ENCODE measurements at places on chromosomes 1 and 21.

DNA sequence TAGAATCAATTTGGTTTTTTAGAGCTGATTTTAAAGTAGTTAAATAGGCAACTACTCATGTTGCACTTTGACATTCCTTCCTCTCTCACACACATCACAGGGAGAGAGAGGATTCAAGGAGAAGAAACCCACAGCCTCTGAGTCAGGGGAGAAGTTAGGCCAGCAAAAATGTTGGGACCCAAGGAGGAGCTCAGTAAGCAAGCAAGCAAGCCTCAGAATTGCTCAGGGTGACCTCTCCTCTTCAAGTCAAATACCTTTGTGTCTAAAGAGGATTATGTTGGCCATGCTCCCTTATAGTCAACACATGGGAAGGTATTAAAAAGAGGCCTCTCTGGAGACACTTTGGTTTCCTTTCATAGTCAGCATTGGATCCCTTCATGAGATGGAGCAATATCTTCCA lies 80.5 kb upstream of the WARS2 start:
- no peak for DNase-seq

- no peak for DNase-seq
Observed at GRCh38 chr1:160467576-160467975, 55.5 kb downstream of the SLAMF6 start.

DNA sequence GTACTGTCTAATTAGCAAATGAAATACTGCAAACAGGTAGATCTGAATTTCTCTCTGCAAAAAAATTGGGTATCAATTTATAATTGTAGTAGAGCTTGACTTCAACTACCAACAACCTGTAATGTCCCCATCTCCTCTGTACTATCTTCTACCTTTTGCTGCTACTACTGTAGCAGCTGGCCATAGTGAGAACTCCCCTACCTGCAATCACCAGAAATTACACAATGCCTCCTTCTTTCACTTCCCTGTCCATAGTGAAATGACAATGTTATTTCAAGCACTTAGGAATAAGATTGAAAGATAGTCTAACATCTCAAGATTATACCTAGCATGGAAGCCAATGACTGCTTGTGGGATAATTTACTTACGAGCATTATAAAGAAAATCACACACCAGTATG lies 100.4 kb downstream of the ACBD6 start:
- no peak for DNase-seq

DNA sequence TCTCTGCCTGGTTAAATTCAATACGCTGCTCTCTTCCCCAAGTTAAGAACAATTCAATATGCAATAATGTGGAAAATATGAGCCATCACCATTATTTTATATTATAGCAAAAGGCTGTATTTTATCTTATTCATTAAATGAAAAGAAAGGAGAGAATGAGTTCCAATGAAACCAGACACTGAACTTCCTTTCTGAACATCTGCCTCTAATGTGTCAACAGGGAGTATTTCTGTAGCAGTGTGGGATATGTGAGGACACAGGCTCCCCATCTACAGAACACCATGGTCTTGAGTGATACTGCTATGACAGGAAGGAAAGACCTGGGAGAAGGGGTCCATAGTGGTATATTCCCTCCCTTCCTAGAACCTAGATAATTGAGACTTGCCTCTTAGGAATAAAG lies 46.3 kb downstream of the CASQ2 start:
- DNase-seq: no peak

- no peak for DNase-seq
Observed at GRCh38 chr1:208668991-208669390, 424.8 kb upstream of the PLXNA2 start.

DNA sequence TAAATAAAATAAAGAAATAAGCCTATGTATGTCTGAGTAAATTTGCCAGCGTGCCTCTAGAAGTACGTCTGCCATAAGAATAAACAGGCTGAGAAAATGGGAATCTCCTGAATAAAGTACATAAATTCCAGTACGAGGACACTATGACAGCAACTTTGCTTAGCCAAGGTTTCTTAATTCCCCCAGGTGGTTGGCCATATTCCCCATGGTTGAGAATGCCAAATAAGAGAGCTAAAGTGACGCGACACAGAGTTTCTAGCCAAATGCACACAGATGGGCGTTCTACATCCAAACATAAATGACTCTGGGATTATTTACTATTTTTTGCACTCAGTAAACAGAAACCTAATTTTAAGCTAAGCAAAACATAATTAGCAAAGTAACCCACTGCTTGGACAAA lies 19.5 kb downstream of the KCNH1 start:
- DNase-seq: no peak

DNA sequence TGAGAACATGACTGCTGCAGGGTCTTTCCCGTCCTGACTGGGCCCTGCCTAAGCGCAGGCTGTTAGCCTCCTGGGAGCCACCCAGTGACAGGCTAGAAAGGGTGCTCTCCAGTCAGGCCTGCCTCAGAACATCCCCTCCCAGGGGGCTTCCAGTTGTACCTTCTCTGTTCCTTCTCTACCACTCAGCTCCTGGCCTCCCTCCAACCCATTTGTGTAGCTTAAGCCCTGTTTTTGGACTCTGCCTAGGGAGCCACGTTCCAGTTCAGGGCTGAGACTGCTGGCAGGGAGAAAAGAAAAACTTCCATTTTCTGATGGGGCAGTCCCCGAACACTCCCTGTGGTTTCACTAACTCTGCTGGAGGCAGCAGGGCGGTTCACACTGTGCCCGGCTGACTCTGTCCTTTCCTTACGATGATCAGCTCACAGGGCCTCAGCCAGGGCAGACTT lies 15.3 kb upstream of the POU3F1 start:
- no peak for DNase-seq

DNA sequence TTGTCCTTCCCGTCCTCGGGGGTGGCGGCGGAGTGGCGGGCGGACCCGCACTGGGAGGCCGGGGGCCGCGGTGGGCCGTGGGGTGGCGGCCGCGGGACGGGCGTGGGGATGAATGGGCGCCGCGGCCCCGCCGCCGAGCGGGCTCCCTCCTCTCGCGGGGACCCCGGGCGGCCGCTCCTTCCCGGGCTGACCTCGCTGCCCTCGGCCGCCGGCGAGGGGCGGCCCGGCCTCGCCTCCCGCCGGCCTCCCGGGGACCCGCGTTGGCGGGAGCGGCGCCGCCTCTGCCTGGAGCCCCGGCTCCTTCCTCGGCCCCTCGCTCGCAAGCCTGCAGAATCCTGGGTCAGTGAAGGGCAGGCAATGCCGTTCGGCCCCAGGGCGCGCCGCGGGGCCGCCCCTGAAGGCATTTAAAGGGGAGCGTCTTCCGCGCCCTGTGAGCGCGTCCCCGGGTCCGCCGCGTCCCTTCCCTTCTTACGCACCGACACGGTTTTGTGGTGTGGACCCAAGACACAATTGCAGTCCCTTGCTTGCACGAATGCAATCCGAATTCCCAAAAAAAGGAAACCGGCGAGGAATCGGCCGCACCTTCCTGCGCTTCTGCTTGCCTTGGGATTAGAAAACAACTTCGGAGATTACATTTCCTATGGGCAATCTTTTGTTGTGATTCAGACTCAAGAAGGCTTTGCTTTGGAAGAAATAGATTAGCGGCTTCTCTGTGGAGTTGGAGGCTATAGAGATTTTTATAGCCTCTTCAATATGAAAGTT lies 776 bp downstream of the ITSN1 start:
- no peak for DNase-seq

DNA sequence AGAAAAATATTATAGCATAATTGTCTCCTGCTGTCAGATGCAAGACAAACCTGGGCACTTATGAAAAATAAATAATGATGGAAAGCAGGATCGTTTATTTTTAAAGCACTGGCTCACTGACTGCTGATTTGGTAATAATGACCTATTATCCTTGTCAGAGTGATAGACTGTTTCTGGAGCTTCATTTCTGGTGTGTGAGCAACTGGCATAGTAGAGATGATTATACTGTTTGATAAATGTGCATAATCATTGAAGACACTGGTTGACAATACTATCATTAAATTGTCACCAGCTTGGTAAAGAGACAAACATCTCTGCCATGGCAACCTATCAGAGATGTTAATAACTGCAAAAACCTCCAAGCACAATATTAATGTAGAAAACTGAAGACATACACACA lies 179.9 kb upstream of the ZNF644 start:
- no peak for DNase-seq

DNA sequence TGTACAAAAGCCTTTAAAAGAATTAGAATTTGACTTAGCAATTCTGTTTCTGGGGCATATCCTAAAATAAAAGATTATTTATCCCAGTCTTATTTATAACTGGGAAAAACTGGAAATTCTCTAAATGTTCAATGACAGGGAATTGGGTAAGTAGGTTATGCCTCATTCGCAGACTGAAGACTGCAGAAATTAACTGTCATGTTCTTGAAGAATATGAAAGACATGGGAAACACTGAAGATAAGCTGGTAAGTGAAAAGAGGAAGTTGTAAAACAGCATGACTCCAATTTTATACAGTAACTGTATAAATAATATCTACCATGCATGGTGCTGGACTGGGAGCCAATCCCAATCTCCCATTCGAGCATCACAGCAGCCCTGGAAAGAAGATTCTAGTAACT lies 50.6 kb upstream of the SLC2A1 start:
- DNase-seq: no peak

DNA sequence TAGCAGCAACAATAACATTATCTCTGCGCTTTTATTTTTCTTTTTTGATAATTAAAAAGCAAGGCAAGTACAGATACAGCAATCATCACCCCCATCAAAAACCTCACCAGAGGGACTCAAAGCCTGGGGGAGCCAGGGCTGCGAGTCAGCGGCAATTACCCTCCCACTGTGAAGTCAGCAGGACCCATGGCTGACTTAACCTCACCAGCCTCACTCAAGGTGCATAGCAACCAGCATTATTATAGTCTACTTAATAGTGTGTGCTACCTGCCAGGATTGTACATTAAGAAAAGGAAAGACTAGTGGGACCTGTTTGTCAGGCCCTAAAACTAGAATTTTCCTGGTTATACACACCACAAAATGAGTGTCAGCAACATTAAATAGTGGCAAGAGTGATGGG lies 28.9 kb upstream of the SERBP1 start:
- DNase-seq: no peak

DNA sequence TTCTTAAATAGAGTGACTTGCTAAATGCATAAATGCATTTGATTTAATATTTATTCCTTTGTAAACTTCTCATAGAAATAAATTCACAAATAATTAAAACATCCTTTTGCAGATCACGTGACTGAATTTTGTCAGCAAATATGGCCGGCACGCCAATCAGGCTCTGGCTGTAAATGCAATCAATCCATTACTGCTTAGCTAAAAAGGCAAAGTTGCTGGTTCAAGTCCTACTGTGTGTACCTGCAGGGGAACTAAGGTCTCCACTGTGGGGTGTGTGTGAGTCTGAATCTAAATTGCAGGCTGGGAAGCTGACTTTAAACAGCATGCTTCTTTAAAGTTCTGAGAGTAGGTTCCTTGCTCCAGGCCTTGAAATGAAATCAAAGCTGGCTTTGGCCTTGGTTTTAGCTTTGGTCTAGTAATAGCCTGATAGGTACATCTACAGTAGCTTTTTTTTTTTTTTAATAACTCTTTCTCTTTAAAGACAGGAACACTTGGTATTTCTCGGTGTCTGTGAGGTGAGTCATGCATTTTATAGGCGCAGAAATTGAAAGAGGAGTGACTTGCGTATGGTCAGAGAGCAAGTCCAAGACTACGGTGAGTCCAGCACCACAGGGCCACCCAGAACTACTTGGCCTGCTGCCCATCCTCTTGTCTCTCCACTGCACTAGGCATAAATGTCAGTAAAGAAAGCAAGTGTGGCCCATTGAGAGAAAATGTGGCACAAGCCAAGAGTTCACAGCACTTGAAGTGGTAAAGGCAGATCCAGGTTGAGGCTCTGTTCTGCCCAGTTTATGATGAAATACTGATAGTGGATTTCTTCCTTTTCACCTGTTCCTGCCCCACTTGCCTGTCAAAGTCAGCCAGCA lies 36.2 kb upstream of the LYST start:
- DNase-seq: no peak

GRCh38 chr1:20151906-20152598 lies 12.9 kb downstream of the PLA2G2F start:
- peak; percentile 67 for DNase-seq

GRCh38 chr21:44708866-44709425 lies 2.4 kb downstream of the TSPEAR start:
- no peak for DNase-seq

- DNase-seq: no peak
Observed at GRCh38 chr1:27949027-27949426, 10.7 kb upstream of the XKR8 start.

GRCh38 chr1:46131712-46132528 lies 509 bp downstream of the PIK3R3 start:
- DNase-seq: no peak

Data from stimulated activated CD4-positive, alpha-beta T cell treated with anti-CD3 and anti-CD28 coated beads, Interleukin-1b, Interleukin-23, amount 100 ng/mL, for 1 hour (primary cell).